Esophagus mucosa (tissue), 1 donor: ENCODE measurements at places on chromosomes 16 and 17.

- peak; percentile 94 for ATAC-seq
These were observed 37.7 kb downstream of the DNAH2 start for GRCh38 chr17:7755095-7755890.

DNA sequence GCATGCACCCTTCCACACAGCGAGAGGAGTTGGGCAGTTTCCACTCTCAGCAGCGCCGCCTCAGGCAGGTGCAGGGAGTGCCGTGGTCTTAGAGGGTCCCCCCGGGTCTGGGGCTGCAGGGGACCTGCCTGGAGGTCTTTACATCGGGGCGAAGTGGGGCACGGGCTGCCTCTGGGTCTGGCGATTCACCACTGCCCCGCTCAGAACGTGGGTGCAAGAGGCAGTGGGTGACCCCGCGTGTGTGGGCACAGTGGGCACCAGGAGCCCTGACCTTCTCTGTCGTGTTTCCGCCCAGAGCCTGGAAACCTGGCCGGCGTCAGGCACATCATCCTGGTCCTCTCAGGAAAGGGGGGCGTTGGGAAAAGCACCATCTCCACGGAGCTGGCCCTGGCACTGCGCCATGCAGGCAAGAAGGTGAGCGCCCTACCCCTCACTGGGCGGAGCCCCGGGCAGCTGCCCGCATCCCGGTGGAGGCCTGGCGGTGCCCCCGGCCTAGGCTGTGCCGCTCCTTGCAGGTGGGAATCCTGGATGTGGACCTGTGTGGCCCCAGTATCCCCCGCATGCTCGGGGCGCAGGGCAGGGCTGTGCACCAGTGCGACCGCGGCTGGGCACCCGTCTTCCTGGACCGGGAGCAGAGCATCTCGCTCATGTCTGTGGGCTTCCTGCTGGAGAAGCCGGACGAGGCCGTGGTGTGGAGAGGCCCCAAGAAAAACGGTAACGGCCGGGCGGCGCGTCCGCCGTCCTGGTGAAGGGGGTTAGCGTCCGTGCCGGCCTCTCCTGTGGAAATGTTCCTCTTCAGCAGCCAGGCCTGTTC, 3.7 kb downstream of the NUBP2 start:
- no peak for ATAC-seq

DNA sequence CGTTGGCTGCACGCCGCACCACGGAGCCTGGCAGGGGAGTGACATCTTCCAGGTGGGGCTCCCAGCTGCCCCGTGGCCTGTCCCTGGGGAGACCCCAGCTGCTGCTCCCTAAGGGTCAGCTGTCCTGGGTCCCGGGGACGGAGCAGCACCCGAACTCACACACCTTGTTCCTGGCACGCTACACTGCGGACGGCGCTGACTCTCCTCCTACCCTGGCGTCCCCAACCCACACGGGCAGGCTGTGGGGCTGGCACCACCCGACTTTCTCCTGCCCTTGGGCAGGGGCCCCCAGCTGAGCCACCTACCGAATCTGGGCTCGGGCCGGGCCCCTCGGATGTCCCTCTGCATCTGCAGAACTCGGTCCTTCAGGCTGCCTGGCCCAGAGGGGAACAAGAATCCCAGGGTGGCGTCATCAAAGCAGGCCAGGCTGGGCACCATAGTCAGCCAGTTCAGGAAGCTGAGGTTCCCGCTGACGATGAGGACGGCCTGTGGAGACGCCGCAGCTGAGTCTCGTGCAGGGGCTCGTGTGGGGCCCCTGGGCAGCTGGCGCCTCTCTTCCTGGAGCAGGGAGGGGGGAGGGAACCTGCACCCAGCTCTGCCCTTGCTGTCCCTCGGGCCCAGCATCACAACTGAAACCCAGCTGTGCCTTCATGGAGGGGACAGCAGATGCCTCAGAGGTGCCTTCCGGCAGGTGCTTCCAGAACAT, 70.5 kb upstream of the GNG13 start:
- no peak for ATAC-seq

GRCh38 chr16:8931859-8932258, 31.8 kb downstream of the USP7 start:
- no peak for ATAC-seq
